Activated T-helper 2 cell treated with anti-CD3 and anti-CD28 coated beads, Interferon-gamma antibody, Interleukin-2, Interleukin-4, amounts not matched to agents 10 μg/mL and 5 μg/mL and 100 μg/mL, durations not matched to agents 14 hours and 24 hours and 36 hours (primary cell): ENCODE measurements at places on chromosomes 16 and 17. TPM values are rescaled to one million over a fixed set of nuclear protein-coding genes. Genes with fewer than 3 reads are reported as not detected.
A peak's percentile ranks its signal among the peaks of the same experiment; 100 is the strongest.

The MYL4 gene
- total RNA-seq: not detected in 2 replicates

DNA sequence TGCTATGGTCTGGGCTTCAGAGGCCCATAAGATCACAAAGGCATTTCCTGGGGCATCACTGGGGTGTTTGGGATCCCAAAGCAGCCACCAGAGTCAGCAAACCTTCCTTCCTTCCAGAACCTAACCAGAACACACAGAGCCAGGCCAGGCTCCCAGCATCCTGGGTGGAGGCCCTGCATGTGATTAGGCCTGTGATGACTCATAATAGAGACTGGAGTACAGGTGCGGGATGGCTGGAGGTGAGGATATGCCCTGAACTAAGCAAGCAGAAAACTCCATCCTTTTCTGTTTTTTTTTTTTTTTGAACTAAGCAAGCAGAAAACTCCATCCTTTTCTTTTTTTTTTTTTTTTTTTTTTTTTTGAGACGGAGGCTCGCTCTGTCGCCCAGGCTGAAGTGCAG lies 17.7 kb upstream of the GFOD2 start:
- DNase-seq: no peak
- H3K27me3 ChIP-seq: no peaks in the 10 kb centered on the region
- H3K27ac ChIP-seq: no peak overlapping the region
- H3K4me1 ChIP-seq: no peaks in the 10 kb centered on the region
- H3K36me3 ChIP-seq: peaks cover 4% of the 10 kb centered on the region
- no peak overlapping the region for H3K4me3 ChIP-seq

The ARSG gene
- total RNA-seq: 7.3 and 9.6 TPM in 2 replicates

The ANKS4B gene
- total RNA-seq: not detected in 2 replicates

The SLC9A5 gene
- 5.1 and 6.4 TPM in 2 replicates for total RNA-seq

DNA sequence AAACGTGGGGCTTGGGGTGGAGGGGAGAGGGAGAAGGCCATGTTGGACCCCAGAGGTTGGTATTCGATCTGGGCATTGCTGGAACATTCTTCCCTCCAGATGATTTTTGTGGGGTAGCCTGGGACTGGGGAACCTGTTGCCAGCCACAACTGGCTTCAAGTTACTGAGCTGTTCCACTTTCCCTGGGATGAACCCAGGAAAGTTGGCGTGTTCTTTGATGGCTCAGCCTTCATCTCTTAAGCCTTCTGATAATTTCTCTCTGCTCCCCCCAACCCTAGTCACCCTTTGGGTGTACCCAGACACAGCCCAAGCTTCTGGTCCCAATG lies 2.1 kb downstream of the TBX21 start:
- H3K4me1 ChIP-seq: peaks cover 49% of the 10 kb centered on the region
- H3K4me3 ChIP-seq: peak overlapping the region; percentile 100

- H3K27ac ChIP-seq: no peak overlapping the region
- no peaks in the 10 kb centered on the region for H3K27me3 ChIP-seq
- H3K4me1 ChIP-seq: peaks cover 5% of the 10 kb centered on the region
- H3K4me3 ChIP-seq: no peak overlapping the region
- peaks cover 13% of the 10 kb centered on the region for H3K36me3 ChIP-seq
Observed at GRCh38 chr17:4859816-4860625, 26.9 kb downstream of the MINK1 start.

DNA sequence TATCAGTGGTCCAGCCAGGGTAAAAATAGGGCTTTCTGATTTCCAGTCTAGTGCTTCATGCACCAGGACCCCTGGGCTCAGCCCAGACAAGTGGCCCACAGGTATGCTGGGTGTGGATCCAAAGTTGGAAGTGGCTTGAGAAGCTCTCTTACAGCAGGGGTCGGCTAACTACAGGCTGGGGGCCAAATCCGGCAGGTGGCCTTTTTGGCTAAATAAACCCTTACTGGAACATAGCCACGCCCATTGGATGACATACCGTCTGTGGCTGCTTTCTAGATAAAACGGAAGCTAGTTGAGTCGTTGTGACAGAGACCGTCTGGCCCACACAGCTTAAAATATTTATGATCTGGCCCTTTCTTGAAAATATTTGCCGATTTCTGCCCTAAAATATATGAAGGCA lies 119.0 kb upstream of the CDC42EP4 start:
- no peak overlapping the region for H3K4me3 ChIP-seq
- H3K27me3 ChIP-seq: peaks cover 4% of the 10 kb centered on the region
- no peaks in the 10 kb centered on the region for H3K36me3 ChIP-seq
- DNase-seq: no peak

DNA sequence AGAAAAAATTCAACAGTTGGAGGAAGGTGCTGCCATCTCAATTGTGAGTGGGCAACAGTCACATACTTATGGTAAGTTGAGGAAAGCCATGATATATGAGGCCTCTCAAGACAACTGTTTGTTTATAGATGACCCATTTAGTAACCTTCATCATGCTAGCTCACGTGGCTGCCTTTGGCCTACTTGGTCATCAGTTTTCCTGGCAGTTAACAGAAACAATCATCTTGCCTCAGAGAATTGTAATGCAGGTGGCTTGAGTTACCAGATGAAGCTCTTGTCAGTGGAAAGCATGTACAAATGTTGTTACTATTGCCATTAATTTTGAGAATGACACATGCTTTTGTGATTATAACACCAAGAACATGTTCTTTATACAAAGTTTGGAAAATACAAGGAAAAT lies 14.7 kb downstream of the TPPP3 start:
- H3K27ac ChIP-seq: no peak overlapping the region
- H3K36me3 ChIP-seq: no peaks in the 10 kb centered on the region
- H3K4me3 ChIP-seq: no peak overlapping the region
- H3K4me1 ChIP-seq: no peaks in the 10 kb centered on the region
- DNase-seq: no peak
- peaks cover 11% of the 10 kb centered on the region for H3K27me3 ChIP-seq

- no peaks in the 10 kb centered on the region for H3K36me3 ChIP-seq
- H3K4me3 ChIP-seq: no peak overlapping the region
- no peak overlapping the region for H3K27ac ChIP-seq
- H3K27me3 ChIP-seq: no peaks in the 10 kb centered on the region
- DNase-seq: no peak
- H3K4me1 ChIP-seq: no peaks in the 10 kb centered on the region
Observed at GRCh38 chr17:73436954-73437353, 125.2 kb upstream of the CDC42EP4 start.

GRCh38 chr16:22205577-22206012 lies 483 bp upstream of the EEF2K start:
- H3K4me3 ChIP-seq: peak overlapping the region; percentile 96

DNA sequence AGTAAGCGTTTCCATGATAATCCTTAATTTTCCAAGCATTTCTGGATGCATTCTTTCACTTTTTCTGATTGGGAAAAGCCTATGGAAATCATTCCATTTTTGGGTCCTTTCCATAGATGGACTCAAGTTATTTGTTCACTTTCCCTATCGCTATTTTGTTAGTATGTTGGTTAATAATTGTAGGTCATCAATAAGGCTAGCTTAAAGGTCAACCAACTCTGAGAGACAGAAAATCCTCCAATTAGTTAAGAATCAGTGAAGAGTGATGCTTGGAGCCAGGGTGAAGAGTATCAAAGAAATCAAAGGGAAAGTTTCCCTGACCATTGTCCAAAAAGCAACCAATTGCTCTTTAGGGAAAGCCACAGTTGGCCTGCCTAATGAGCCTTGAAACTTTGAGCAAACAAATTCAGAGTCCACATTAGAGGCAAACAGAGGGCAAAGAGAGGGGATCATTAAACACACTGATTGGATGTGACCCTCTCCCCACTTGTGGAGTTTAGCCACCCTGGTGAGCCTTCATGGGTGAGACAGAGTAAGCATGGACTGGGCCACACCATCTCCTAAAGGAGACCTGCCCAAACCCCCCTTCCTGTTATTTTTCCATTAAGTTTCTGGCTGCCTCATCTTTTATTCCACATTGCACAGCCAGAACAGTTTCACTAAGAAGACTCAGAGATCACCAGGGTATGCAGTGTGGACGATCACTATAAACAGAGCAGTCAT lies 133.4 kb upstream of the DYNLRB2 start:
- H3K27ac ChIP-seq: no peak overlapping the region
- DNase-seq: no peak
- peaks cover 5% of the 10 kb centered on the region for H3K27me3 ChIP-seq
- no peaks in the 10 kb centered on the region for H3K4me1 ChIP-seq
- no peaks in the 10 kb centered on the region for H3K36me3 ChIP-seq
- H3K4me3 ChIP-seq: no peak overlapping the region

The EVI2A gene
- 18.6 and 20.7 TPM in 2 replicates for total RNA-seq

The GRIN2C gene
- total RNA-seq: 0.14 and 0.16 TPM in 2 replicates

GRCh38 chr16:30494709-30495108 lies 22.2 kb downstream of the ITGAL start:
- peaks cover 21% of the 10 kb centered on the region for H3K4me1 ChIP-seq
- H3K36me3 ChIP-seq: peaks cover 60% of the 10 kb centered on the region
- no peak overlapping the region for H3K4me3 ChIP-seq
- DNase-seq: no peak
- H3K27me3 ChIP-seq: no peaks in the 10 kb centered on the region

The ACE gene
- total RNA-seq: not detected in 2 replicates

GRCh38 chr17:2704031-2704889 lies 7.3 kb downstream of the CLUH start:
- no peaks in the 10 kb centered on the region for H3K27me3 ChIP-seq
- H3K36me3 ChIP-seq: peaks cover 28% of the 10 kb centered on the region
- no peak for DNase-seq
- H3K4me1 ChIP-seq: peaks cover 9% of the 10 kb centered on the region
- H3K4me3 ChIP-seq: no peak overlapping the region

DNA sequence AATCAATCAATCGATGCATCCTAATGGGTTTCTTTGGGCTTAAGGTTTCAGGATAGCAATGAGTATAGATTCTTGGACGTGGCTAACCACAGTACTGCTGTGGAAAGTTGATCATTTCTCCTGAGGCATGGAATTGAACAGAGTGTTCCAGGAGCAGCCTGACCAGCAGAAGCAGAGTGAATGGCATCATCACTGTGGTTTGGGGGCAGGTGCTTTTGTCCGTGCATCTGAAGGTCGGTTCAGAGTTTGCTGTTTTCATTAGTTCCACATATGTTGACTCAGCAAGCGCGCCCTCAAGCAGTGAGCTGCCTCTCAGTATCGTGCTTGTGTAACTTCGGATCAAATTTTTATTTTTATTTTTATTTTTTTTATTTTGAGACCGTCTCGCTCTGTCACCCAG lies 24.9 kb downstream of the KIAA0513 start:
- H3K4me3 ChIP-seq: no peak overlapping the region
- H3K4me1 ChIP-seq: peaks cover 32% of the 10 kb centered on the region
- H3K36me3 ChIP-seq: peaks cover 13% of the 10 kb centered on the region
- H3K27me3 ChIP-seq: peaks cover 8% of the 10 kb centered on the region
- no peak overlapping the region for H3K27ac ChIP-seq
- no peak for DNase-seq

DNA sequence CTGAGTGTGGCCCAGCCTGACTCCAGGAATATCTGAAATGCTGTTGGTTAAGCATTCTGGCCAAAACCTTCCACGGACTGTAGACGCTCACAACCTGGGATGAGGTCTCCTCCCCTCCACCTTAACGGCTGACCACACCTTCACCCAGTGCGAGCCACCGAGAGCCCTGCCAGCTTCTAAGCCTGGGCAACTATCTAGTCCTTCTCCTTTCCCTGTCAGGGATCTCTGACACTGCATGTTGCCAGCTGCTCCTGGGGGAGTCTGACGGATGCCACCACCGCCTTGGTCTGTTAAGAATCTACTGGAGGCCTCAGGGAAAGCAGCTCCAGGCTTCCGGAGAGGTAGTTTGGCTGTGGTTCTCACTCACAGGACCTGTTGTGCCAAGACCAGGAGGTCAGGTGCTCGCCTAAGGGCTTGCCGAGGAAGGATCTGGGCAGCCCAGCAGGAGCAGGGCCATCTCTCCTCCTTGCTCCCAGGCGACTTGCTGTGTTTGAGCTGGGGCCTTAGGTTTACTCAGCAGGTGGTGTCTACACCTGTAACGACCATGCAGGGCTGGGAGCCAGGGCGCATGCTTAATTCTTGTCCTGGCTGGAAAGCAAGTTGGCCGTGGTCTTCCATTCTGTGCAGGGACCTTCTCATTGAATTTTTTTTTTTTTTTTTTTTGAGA lies 111.8 kb downstream of the NTN1 start:
- no peak overlapping the region for H3K27ac ChIP-seq
- H3K4me1 ChIP-seq: no peaks in the 10 kb centered on the region
- no peaks in the 10 kb centered on the region for H3K36me3 ChIP-seq
- H3K4me3 ChIP-seq: no peak overlapping the region

DNA sequence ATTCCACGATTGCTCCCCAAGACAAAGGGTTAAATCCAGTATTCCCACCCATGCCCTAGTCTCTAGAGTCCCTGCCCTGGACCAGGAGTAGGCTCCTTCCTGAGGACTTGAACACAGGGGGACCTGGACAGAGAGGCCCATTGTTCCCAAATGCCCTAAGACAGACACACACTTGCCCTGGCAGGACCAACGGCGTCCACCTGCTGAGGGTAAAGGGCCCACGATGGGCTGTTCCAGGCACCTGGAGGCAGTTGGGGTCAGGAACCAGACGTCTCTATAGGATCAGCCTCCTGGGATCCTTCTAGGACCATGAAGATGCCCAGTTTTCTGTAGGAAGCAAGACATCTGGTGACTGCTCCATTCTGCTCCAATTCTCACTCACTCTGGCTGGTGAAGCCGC lies 39.3 kb downstream of the TNFRSF13B start:
- H3K27ac ChIP-seq: no peak overlapping the region
- no peaks in the 10 kb centered on the region for H3K36me3 ChIP-seq
- peaks cover 2% of the 10 kb centered on the region for H3K27me3 ChIP-seq
- H3K4me1 ChIP-seq: no peaks in the 10 kb centered on the region

DNA sequence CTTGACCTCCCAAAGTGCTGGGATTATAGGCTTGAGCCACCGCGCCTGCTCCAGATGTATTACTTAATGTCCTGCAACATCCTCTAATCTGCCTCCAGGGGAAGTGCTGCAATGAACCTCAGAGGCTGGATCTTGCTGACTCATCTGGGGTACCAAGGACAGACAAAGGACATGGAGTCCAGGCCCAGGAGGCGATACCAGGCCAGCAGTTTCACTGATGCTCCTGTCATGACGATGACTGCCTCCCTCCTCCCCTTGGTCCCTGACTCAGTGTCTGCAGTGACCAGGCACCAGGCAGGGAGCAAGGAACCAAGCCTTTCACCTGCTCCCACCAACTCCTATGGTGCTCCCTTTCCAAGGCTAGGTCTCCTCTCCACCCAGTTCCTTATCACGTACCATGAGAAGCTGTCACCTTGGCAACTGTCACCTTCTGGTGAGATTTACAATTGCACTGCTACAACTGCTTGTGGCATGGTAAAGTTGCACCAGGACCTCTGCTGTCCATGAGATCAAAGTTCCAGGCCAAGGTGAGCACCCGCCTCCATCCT lies 21.6 kb upstream of the PHOSPHO1 start:
- H3K36me3 ChIP-seq: no peaks in the 10 kb centered on the region
- no peak overlapping the region for H3K27ac ChIP-seq
- H3K4me1 ChIP-seq: no peaks in the 10 kb centered on the region
- H3K27me3 ChIP-seq: peaks cover 13% of the 10 kb centered on the region

The HOXB13 gene
- not detected in 2 replicates for total RNA-seq

GRCh38 chr17:57876866-57877237 lies 27.0 kb upstream of the MRPS23 start:
- no peak overlapping the region for H3K4me3 ChIP-seq
- H3K27ac ChIP-seq: no peak overlapping the region
- H3K27me3 ChIP-seq: peaks cover 11% of the 10 kb centered on the region
- no peak for DNase-seq
- no peaks in the 10 kb centered on the region for H3K36me3 ChIP-seq

- H3K27me3 ChIP-seq: no peaks in the 10 kb centered on the region
- H3K4me1 ChIP-seq: no peaks in the 10 kb centered on the region
- H3K27ac ChIP-seq: no peak overlapping the region
- H3K36me3 ChIP-seq: no peaks in the 10 kb centered on the region
- no peak overlapping the region for H3K4me3 ChIP-seq
Observed at GRCh38 chr16:25750488-25751216, 58.9 kb downstream of the HS3ST4 start.

The ASB16 gene
- total RNA-seq: 0.21 and 0.59 TPM in 2 replicates
